Hematopoietic multipotent progenitor cell treated with erythropoietin and hydrocortisone succinate and interleukin-3 and kit ligand, for 6 days (in vitro differentiated cells): ENCODE measurements at places on chromosomes 1 and 21.

- DNase-seq: no peak
Measured at GRCh38 chr1:203048086-203048485, 21.8 kb downstream of the PPFIA4 start.

DNA sequence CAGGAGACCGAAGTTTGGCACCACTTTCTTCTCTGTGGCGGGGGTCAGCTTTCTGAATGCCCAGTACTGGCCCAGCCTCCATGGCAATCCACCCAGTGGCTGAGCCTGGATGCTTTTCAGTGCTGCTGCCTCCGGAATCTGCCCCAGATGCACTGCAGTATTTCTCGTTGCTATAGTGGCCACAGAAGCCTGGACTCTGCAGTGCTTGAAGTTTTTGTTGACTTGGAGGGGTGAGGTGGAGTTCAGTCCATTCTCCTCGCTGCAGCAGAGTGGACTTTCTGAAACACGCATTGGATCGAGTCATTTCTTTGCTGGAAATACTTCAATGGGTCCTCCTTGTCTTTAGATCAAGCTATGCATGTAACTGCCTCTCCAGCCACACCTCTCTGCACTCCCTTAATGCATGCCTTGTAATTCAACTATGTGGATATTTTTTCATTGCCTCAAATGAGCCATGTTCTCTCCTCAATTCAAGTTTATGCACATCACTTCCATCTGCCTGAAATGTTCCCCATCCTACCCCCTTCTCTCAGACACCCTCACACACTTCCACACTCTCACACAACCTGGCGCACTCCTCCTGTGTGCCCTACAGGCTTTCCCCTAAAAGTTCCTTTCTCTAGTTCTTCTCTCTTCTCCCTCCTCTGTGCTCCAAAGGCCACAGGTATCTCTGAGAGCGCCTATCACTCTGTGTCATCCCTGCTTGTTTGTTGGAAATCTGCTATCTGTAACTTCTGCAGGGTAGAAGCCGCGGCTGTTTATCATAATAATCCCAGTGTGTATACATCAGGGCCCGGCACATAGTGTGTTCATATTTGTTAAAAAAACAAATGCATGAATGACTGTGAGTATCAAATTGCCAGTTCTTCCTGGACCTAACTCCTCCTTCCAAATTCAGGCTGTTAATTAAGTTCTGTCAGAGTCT is 16.5 kb downstream of the ADAM30 start:
- peak; percentile 68 for DNase-seq

- DNase-seq: peak; percentile 87
Measured at GRCh38 chr1:202135221-202135721, 9.3 kb downstream of the ARL8A start.

GRCh38 chr1:239677362-239677761 is 291.0 kb downstream of the CHRM3 start:
- DNase-seq: peak; percentile 23

- no peak for DNase-seq
Measured at GRCh38 chr1:9084906-9085305, 15.5 kb upstream of the SLC2A5 start.

DNA sequence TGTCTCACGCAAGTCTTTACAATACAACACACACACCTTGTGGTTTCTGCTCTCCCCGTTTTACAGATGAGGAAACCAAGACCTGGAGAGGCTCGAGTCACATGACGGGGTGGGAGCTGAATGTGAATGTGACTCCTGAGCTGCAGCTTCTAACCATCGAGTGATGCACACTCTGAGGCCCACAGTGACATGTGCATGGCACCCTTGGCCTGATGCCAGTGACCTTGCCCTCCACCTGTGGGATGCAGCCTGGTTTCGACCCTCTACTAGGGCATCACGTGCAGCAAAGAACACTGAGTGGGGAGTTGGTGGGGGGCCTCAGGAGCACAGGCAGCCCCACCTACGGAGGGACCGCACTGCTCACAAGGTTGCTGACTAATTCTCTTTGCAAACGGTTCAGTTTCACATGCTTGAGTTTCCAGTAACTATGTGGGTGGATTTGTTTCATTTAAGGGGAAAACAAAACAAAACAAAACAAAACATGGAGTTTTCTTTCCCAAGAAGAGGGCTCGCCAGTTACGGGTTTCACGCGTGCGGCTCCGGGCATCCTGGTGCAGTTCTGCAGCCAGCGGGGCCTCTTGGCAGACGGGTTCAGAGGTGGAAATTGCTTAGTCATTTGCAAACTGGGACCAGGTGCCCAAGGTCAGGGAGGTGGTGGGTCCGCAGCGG is 22.9 kb downstream of the SPSB1 start:
- no peak for DNase-seq

DNA sequence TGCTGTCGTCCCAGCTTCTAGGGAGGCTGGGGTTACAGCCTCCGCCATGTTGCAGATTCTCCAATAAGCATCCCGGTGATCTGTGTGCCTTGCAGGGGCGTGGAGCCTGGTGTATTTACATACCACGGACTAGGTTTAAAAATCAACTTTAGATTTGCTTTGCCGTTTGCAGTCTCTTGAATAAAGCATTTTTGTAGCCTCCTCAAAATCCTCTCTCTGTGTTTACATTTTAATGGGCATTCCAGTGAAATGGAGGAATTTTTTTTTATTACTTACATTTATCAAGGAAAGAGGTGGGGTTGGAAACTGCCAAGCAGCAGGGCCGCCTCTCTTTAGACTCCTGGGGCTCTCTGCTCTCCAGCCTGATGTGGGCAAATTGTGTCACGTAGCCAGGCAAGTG is 437.5 kb upstream of the VAMP3 start:
- DNase-seq: no peak

DNA sequence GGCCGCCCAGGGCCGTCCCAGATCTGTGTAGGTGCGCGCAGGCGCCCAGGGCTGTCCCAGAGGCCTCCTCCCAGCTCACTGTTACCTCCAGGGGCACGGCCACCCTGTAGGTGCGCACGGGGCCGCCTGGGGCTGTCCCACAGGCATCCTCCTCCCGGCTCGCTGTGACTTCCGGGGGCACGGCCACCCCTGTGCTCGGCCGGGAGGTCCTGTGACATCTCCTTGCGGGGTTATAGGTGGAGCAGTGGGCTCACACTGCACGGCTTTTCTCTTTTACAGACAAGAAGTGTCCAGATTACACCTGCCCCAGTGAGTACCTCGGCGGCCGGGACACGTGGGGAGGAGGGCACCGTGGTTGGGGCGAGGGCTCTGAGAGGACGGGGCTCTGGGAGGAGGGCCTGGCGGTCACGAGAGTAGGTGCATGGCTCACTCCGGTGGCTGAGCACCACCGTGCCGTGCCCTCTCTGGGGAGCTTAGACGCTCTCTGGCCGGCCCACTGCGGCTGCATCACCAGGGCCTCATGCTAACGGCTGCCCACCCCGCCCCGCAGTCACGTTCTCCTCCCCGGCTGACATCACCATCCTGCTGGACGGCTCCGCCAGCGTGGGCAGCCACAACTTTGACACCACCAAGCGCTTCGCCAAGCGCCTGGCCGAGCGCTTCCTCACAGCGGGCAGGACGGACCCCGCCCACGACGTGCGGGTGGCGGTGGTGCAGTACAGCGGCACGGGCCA is 21.4 kb downstream of the COL6A1 start:
- no peak for DNase-seq

GRCh38 chr1:241079047-241079446 is 278.0 kb downstream of the RGS7 start:
- DNase-seq: no peak

DNA sequence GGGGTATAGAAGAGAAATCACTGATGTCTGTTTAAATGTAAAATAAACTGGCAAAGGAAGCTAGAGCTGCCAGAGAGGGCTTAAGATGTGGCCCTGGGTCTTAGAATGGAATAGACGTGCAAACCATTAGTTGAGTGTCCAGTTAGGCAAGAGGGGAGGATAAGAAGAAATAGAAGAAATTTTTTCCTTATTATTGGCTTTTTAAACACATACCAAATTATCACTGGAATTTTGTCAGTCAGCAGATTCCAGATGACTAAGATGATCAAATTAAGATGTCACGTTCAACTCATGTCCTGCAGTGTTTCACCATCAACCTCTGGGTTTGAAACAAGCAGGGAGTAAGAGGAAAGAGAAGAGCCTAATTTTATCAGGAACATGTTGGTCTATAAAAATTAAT is 71.6 kb upstream of the C1orf21 start:
- no peak for DNase-seq

GRCh38 chr21:41361786-41362604 is at the start of gene MX2:
Gene MX2, plus strand, starts transcription at chr21:41362027. Its CDS starts 14,880 bp downstream, at chr21:41376907.
- DNase-seq: peak; percentile 75

DNA sequence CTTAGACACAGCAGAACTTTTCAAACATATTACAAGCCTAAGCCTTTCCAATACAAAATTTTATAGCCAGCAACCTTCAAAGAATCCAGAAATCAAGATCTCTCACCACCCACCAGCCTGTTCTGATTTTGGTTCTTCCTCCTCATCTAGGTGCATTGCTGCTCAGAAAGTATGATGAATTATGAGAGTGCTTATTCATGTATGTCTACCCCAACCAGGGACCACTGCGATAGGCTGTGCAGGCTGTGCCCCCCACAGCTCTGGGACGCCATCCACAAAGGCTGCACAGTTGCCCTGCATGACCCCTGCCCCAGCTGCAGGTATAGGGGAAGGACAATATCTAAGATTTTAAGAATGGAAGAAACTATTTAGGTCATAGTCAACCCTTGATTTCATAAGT is 55.4 kb downstream of the WDR64 start:
- DNase-seq: no peak

- DNase-seq: no peak
Measured at GRCh38 chr1:228402641-228403025, 4.0 kb downstream of the TRIM11 start.

DNA sequence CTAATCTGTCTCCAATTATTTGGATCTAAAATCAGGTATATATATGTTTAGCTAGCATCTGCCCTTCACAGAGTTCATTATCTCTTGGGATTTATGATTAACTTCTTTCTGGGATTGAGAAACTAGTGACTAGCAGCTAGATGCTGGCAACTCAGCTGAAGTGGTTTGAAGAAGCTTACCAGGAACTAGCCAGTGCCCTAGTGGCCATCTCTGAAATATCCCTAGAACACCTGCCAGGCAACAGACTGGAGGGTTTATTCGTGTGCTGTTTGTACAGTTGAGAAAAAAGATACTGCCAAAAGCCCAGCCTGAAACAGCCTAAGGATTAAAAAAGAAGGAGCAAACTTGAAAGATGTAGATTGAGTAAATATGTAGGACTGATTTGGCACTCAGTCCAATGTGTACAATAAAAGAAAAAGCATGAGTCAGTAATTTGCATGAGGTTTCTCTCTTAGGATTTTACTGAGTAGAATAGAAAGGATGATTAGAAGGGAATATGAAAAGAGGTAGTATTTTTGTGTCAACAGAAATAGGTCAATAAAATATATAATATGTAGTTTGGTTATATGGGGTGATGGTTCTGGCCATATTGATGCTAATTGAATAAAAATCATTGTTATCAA is 1144.6 kb upstream of the ADGRL2 start:
- DNase-seq: peak; percentile 2

GRCh38 chr1:22524481-22524880 is 38.8 kb upstream of the EPHA8 start:
- DNase-seq: no peak

GRCh38 chr1:31576743-31577455 is 584 bp downstream of the TINAGL1 start:
- no peak for DNase-seq

GRCh38 chr1:217097819-217098218 is 374.6 kb upstream of the ESRRG start:
- DNase-seq: no peak

- no peak for DNase-seq
Measured at GRCh38 chr1:5874416-5875110, 117.7 kb downstream of the NPHP4 start.

GRCh38 chr1:97423403-97423802 is 497.4 kb downstream of the DPYD start:
- DNase-seq: no peak

DNA sequence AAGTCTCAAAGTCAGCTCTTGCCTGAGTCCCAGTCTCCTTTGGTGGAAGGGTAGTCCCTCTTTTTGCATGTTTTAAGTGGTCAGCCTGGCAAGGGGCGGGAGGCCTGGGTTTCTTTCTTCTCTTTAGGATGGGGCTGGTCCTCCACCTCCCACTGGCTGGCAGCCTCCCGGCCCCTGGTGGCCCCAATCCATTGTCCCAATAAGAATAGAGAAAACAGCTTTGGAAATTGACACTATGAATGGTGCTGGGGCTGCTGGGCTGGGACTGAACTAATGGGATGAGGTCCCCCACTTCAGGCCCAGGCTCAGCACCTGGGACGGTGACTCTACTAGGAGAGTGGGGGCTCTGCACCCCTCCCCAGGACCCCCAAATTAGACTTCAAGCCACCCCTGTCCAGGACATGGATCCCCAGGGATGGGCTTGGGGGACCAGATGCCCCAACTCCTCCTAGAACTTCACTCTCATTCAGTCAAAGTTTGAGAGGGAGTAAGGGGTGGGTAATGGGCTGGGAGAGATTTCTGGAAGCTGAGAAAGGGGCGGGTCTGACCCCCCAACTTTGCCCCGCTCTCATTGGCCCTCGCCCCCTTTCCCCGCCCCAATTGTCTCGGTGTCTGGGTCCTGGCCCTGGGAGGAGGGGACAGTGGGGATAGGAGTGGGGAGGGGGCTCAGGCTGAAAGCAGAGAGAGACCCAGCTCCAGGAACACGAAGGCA is 18.2 kb downstream of the SLC27A3 start:
- DNase-seq: no peak

- no peak for DNase-seq
Measured at GRCh38 chr1:15339570-15339969, 70.1 kb upstream of the EFHD2 start.

- no peak for DNase-seq
Measured at GRCh38 chr1:69611316-69611715, 43.6 kb downstream of the LRRC7 start.

DNA sequence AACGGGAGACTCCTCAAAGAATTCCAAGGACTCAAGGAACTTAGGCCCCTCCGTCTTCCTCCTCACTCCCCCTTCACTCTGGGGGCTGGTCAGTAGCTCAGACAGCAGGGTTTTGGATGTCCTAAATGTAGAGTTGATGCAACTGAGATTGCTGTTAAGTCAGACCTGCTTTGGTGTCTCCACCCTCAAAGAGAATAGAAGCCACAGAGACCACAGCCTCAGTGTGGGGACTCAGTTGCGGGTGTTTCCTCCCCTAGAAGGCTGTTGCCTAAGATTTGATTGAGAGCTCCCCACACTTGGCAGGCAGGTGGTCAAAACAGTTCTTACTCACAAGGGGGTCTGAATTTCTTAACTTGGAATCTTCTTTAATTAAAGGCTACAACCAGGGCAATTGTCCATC is 7.6 kb downstream of the MAN1C1 start:
- DNase-seq: peak; percentile 39

DNA sequence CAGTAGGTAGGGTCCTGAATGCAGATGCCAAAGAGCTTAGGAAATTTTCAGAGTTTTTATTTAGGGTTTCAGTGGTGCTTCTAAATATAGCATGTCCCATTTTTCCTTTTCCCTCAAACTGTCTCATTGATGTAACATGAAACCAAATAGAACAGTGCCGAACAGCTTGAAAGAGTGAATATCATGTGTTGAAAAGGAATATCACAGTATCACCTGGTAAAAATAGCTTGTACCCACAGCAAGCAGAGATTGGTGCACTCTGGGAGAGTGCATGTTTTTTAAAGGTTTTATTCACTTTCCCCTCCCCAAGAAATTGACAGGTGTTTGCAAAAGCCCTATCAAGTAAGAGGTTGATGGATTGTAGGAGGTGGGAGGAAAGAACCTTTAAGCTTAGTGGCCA is 41.9 kb upstream of the ELAVL4 start:
- no peak for DNase-seq

- peak; percentile 81 for DNase-seq
Measured at GRCh38 chr1:204493984-204494280, 673 bp downstream of the PIK3C2B start.

GRCh38 chr1:154479764-154480421 is 22.1 kb upstream of the TDRD10 start:
- peak; percentile 90 for DNase-seq

GRCh38 chr1:237287876-237288521 is 246.0 kb downstream of the RYR2 start:
- no peak for DNase-seq
